Fibroblast of lung (primary cell): ENCODE measurements at places on chromosomes 6 and 20. TPM values are rescaled to one million over a fixed set of nuclear protein-coding genes. Genes with fewer than 3 reads are reported as not detected.

DNA sequence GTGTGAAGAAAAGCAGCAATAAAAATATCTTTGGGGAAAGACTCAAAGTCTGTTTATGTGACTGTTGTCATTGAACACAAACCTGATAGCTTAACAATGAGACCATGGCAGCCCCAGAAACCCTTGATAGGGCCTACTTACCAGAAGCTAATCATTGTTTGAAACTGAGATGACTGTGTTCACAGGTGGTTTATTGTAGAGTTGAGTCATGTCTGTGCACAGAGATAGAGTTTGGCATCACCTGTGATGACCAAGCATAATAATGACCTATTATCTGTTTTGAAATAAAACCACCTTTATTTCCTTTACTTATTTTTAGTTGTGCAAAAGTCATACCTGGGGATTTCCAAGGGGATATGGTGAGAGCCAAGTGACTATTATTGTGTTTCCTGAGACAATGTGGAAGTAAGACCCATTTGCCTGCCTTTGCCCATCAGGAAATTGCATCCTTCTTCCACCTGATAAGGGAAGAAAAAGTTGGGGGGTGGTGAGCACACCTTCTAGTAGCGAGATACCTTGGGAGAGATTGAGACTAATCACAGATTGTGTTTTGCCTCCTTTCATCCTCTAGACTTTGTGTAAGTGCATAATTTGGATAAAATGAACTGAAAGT, 456.9 kb upstream of the JAG1 start:
- no peak for DNase-seq
- H3K36me3 ChIP-seq = no peaks in the 10 kb centered on the region
- H3K27me3 ChIP-seq = no peaks in the 10 kb centered on the region
- no peak overlapping the region for H3K4me3 ChIP-seq

- H3K27ac ChIP-seq = no peak overlapping the region
- no peak overlapping the region for H3K4me3 ChIP-seq
- no peaks in the 10 kb centered on the region for H3K36me3 ChIP-seq
- no peaks in the 10 kb centered on the region for H3K4me1 ChIP-seq
- no peak for DNase-seq
These were observed 776.0 kb upstream of the MANEA start for GRCh38 chr6:94801344-94801743.

- no peaks in the 10 kb centered on the region for H3K36me3 ChIP-seq
- H3K4me1 ChIP-seq = no peaks in the 10 kb centered on the region
- H3K4me3 ChIP-seq = peak within 1 kb of the TSS; percentile 33
- no peak within 1 kb of the TSS for H3K27ac ChIP-seq
- H3K27me3 ChIP-seq = peaks cover 16% of the 10 kb centered on the region
- no peak for DNase-seq
These were observed at the start of gene CLPSL2 for GRCh38 chr6:35776364-35777215. CLPSL2 (plus strand) TSS chr6:35776598; CDS start chr6:35776619, 21 bp downstream.

Gene PTK6
- under 0.01 and 0.17 TPM in 2 replicates for total RNA-seq

GRCh38 chr6:88513920-88514319, 347.8 kb upstream of the CNR1 start:
- H3K4me3 ChIP-seq = no peak overlapping the region
- H3K27ac ChIP-seq = no peak overlapping the region
- no peaks in the 10 kb centered on the region for H3K36me3 ChIP-seq
- DNase-seq = no peak
- no peaks in the 10 kb centered on the region for H3K27me3 ChIP-seq

GRCh38 chr20:61621035-61621730, 369.1 kb downstream of the CDH4 start:
- no peaks in the 10 kb centered on the region for H3K4me1 ChIP-seq
- H3K27me3 ChIP-seq = no peaks in the 10 kb centered on the region
- H3K27ac ChIP-seq = no peak overlapping the region
- H3K4me3 ChIP-seq = no peak overlapping the region

Gene PROKR2
- total RNA-seq = not detected in 2 replicates

GRCh38 chr6:106847116-106847515, 127.4 kb downstream of the CD24 start:
- H3K27ac ChIP-seq = no peak overlapping the region
- no peak for DNase-seq
- no peaks in the 10 kb centered on the region for H3K36me3 ChIP-seq
- no peaks in the 10 kb centered on the region for H3K4me1 ChIP-seq

DNA sequence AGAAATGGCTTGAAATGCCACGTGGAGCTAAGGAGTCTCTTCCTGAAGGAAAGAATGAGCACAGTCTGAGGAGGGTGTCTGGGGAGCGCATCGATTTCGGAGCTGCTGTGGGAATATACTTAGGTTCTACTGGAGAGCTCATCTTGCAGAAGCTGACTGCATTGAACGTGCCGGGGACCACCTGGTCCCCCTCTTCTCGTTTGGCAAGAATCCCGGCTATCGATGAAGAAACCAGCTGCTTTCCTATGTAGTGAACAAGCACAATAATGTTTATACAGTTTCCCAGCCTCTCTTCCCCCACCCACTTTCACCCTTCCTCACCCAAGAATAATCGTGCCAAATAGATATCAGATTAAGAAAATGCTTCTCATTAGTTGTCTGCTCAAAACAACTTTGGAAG, 242.5 kb downstream of the PACRG start:
- H3K4me1 ChIP-seq = peaks cover 6% of the 10 kb centered on the region
- no peak for DNase-seq
- no peaks in the 10 kb centered on the region for H3K27me3 ChIP-seq
- H3K27ac ChIP-seq = no peak overlapping the region

DNA sequence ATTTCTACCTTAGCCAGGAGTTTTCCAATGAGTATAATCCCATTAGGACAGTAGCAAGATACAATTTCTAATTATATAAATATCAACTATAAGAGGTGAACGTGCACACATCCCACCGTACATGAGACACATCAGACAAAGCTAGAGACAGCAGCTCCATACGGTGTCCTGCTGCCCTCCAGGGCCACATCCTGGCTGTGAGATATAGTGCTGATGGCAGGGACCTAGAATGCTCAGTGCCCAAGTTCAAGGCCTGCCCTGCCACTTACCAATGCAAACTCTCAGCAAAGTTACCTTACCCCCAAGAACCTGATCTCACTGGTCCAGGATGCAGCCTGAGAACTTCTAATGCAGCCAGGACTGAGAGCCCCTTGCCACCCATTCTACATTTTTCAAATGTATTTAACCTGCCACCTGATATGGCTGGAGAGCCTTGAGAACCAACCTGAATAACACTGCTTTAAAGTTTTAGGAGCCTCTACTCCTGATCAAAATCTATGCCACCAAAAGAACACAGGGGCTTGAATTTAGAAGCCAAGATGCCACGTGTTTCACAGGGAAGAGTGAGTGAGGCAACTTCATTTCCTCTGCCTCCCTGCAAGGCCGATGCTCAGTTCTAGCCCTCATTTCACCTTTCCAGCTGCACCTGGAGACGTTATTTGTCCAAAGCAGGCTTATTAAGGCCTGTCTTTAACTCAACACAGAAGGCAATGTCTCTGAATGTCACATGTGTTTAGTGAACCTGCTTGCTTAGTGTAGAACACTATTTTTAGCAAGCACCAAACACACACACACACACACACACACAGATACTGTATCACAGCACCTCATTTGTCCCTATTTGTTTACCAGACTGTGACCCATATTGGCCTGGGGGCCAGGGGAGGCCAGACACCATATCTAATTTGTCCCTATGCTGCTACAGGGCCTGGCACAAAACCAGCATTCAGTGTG, 6.1 kb downstream of the NFATC2 start:
- DNase-seq = no peak
- no peaks in the 10 kb centered on the region for H3K36me3 ChIP-seq
- H3K27ac ChIP-seq = no peak overlapping the region
- peaks cover 11% of the 10 kb centered on the region for H3K4me1 ChIP-seq
- no peak overlapping the region for H3K4me3 ChIP-seq

Gene SLC22A2
- not detected in 2 replicates for total RNA-seq

GRCh38 chr20:48916699-48917098, 4.8 kb upstream of the ARFGEF2 start:
- H3K4me1 ChIP-seq = no peaks in the 10 kb centered on the region
- H3K36me3 ChIP-seq = no peaks in the 10 kb centered on the region
- no peaks in the 10 kb centered on the region for H3K27me3 ChIP-seq
- DNase-seq = no peak

Gene RRAGD
- total RNA-seq = 1.8 TPM in 2 replicates

GRCh38 chr6:39933669-39934130, 562 bp downstream of the MOCS1 start:
- H3K27ac ChIP-seq = no peak overlapping the region
- no peaks in the 10 kb centered on the region for H3K36me3 ChIP-seq
- H3K4me3 ChIP-seq = peak overlapping the region; percentile 70
- no peak for DNase-seq

DNA sequence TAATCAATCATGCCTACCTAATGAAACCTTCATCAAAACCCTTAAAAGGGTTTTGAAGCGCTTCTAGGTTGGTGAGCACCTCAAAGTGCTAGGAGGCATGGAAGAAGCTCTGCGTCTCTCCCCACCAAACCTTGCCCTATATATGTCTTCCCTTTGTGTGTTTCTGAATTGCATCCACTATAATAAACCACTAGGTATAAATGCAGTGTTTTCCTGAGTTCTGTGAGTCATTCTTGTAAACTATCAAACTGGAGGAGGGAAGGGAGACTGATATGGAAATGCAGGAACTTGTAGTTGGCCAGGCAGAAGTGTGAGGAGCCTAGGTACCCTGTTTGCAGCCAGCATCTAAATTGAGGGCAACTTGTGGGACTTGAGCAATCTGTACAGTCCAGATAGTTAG, 698.8 kb downstream of the DOK5 start:
- no peaks in the 10 kb centered on the region for H3K27me3 ChIP-seq
- no peaks in the 10 kb centered on the region for H3K36me3 ChIP-seq
- no peak for DNase-seq
- no peak overlapping the region for H3K27ac ChIP-seq
- H3K4me1 ChIP-seq = no peaks in the 10 kb centered on the region

- H3K4me3 ChIP-seq = no peak overlapping the region
- H3K36me3 ChIP-seq = no peaks in the 10 kb centered on the region
- no peaks in the 10 kb centered on the region for H3K27me3 ChIP-seq
- H3K27ac ChIP-seq = no peak overlapping the region
- DNase-seq = no peak
These were observed 70.0 kb downstream of the NRSN1 start for GRCh38 chr6:24195836-24196597.

GRCh38 chr6:56992703-56993102, 37.8 kb downstream of the BEND6 start:
- H3K27me3 ChIP-seq = no peaks in the 10 kb centered on the region
- no peaks in the 10 kb centered on the region for H3K36me3 ChIP-seq
- no peak for DNase-seq
- H3K4me3 ChIP-seq = no peak overlapping the region
- H3K4me1 ChIP-seq = no peaks in the 10 kb centered on the region

Gene PRPF6
- total RNA-seq = 52.0 and 55.2 TPM in 2 replicates

DNA sequence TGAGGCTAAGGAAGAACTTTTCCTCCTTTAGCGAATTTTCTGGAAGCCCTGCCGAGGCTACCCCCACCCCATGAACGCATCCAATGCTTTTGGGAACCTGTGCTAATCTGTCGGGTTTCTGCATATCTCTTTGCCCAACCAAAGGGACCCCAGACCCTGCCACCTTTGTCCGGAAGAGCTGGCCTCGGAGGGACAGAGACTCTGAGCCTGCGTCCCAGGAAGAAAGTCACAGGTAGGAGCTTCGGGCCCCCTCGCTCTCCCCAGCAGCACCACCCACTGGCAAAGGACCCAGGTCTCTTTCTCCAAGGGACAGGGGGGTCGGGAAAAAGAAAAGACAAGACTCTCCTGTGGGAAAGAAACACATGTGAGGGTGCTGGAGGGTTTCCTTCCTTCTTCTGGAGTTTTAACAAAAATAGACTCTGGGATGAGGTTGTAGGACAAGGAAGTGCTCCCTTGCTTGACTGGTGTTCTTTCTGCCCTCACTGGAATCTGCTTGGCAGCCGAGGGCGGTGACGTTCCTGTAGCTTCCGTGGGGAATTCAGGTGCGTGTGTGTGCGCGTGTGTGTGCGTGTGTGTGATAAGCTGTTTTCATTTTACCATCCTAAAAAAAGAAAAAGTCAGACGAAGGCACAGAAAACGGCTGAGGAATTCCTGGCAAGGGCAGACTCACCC, 16.3 kb upstream of the FOXC1 start:
- no peak overlapping the region for H3K4me3 ChIP-seq
- peaks cover 3% of the 10 kb centered on the region for H3K4me1 ChIP-seq
- H3K36me3 ChIP-seq = no peaks in the 10 kb centered on the region

- H3K27me3 ChIP-seq = no peaks in the 10 kb centered on the region
- H3K36me3 ChIP-seq = no peaks in the 10 kb centered on the region
- peak; percentile 59 for DNase-seq
- H3K4me3 ChIP-seq = no peak overlapping the region
- peaks cover 10% of the 10 kb centered on the region for H3K4me1 ChIP-seq
- no peak overlapping the region for H3K27ac ChIP-seq
These were observed 7.0 kb downstream of the SERAC1 start for GRCh38 chr6:158160932-158161539.

DNA sequence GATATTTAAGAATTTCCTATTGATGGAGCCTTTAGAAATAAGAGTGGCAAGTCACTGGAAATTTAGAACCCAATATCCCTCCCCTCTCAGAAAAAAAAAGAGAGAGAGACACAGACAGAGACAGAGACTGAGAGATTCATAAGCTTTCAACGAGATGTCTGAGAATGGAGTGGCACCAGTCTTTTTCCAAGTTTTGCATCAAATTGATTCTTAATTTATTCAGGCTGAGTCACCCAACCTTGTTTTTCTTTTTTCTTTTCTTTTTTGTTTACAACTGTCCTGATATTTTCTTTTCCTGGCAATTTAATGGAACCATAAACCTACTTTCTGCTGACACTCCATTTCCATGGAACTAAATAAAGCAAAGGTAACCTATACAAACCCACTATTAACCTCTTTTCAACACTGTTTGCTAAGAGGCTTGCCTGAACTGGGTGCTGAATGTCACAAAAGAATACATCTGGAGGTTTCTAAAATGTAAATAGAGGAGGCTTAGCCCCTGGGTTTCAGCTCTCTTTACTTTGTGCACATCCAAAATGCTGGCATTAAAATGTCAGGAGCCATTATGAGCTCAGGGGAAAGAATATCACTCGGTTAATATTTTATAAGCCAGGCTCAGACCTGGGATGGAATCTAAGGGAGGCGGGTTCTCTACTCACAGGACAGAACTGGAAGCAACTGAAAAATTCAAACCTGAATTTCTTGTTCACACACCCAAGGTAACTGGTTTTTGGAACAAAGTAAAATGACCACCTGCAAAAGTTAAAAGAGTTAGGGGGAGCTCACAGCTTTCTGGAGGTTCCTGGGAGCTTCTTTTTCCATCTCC, 100.8 kb downstream of the BFSP1 start:
- H3K27ac ChIP-seq = no peak overlapping the region
- H3K4me3 ChIP-seq = no peak overlapping the region
- DNase-seq = no peak
- peaks cover 3% of the 10 kb centered on the region for H3K27me3 ChIP-seq
- H3K36me3 ChIP-seq = no peaks in the 10 kb centered on the region

Gene COL9A3
- total RNA-seq = 0.17 and 1.3 TPM in 2 replicates

- H3K4me1 ChIP-seq = no peaks in the 10 kb centered on the region
- no peak for DNase-seq
- no peaks in the 10 kb centered on the region for H3K36me3 ChIP-seq
- H3K27me3 ChIP-seq = no peaks in the 10 kb centered on the region
These were observed 88.4 kb downstream of the ID4 start for GRCh38 chr6:19925533-19925932.

- H3K4me3 ChIP-seq = no peak overlapping the region
- no peak for DNase-seq
- H3K27me3 ChIP-seq = no peaks in the 10 kb centered on the region
- no peaks in the 10 kb centered on the region for H3K36me3 ChIP-seq
- no peak overlapping the region for H3K27ac ChIP-seq
These were observed 62.3 kb downstream of the TRMT11 start for GRCh38 chr6:126048635-126049034.
